ENCODE measurements at places on chromosomes 3 and 15.
A peak's percentile ranks its signal among the peaks of the same experiment; 100 is the strongest.

GRCh38 chr3:66856533-66856932 lies 141.6 kb upstream of the KBTBD8 start:
- DNase-seq = no peak

DNA sequence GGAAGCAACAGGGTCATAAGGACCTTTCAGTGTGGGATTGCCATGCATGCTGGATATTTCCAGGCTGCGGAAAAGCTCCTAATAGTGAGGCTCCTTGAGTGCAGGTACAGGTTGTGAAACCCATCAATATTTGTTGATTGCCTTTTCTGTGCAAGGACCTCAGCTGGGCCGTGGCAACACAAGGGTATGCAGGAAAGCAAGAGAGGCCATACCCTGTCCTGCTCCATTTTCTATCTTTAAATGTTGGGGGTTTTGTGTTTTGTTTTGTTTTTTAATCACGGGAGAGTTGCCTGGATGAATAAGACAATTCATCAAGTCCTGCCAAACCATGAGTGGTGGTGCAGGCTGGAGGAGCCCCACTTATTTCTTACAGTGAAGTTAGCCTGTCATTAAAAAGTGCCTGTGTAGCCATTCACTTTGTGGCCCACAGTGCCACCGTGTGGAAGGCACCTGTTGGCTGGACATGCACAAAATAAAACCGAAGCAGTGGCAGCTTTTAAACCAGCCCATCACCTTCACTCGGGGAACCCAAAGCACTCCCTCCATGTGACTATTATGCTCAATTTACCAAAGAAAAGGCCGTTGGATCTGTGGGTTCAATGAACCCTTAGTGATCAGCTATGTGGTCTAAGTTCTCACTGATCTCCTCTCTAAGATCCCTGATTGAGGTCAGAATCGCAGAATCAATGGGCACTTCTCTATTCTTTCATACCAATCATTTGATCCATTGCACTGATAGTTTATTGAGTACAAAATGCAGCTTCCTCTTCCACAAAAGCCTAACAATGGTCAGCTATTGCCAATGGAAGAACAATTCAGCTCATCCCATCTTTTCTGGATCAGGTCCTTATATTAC lies 42.2 kb downstream of the CLDN18 start:
- DNase-seq = peak; percentile 66

- DNase-seq = no peak
Measured at GRCh38 chr3:56919137-56919796, 117.5 kb upstream of the ARHGEF3 start.

GRCh38 chr3:169668072-169668956 lies 4.8 kb upstream of the MECOM start:
- no peak for DNase-seq

DNA sequence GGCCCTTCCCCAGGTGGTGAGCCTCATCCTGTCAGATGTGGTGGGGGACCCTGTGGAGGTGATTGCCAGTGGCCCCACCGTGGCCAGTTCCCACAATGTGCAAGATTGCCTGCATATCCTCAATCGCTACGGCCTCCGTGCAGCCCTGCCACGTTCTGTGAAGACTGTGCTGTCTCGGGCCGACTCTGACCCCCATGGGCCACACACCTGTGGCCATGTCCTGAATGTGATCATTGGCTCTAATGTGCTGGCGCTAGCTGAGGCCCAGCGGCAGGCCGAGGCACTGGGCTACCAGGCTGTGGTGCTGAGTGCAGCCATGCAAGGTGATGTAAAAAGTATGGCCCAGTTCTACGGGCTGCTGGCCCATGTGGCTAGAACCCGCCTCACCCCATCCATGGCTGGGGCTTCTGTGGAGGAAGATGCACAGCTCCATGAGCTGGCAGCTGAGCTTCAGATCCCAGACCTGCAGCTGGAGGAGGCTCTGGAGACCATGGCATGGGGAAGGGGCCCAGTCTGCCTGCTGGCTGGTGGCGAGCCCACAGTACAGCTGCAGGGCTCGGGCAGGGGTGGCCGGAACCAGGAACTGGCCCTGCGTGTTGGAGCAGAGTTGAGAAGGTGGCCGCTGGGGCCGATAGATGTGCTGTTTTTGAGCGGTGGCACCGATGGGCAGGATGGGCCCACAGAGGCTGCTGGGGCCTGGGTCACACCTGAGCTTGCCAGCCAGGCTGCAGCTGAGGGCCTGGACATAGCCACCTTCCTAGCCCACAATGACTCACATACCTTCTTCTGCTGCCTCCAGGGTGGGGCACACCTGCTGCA lies 4.8 kb downstream of the GLYCTK start:
- DNase-seq = no peak

DNA sequence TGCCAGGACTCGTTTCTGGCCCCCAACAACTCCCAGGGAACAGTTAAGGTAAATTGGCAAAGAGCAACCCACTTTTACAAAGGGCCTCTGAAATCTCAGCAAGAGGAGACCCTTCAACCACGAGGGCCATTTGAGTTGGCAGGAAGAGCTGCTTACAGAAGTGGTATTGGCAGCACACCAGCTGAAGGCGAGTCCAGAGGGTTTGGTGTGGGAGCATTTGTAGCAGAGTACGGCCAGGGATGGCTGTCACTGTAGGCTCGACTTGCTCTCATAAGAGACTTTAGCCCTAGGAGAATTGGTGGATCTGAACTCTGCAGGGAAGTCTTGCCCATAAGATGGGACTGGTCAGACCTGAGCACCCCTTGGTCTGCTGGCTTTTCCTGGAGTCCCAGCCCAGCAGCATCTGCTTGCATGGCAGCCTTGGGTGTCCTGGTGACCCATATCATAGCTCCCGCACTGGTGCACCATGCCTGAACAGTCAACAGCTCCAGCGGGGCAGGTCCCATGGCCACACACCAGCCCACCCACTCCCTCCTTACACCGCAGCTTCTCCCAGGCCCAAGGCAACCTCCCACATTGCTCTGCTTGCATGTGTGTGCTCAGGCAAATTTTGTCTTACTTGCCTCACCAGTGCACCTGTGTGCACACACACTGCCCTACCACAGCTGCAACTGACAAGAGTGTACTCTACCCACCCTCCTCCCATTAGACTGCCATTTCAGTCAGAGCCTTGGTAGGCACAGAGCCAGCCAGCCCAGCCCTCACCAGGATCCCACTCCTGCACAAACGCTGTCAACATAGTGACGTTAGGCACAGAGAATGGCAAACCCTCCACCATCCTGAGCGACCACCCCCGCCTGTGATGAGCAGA lies 861.6 kb upstream of the DPPA4 start:
- no peak for DNase-seq

GRCh38 chr3:4323246-4324027 lies 20.3 kb downstream of the SETMAR start:
- DNase-seq = no peak

GRCh38 chr15:66157507-66157906 lies 96.0 kb downstream of the MEGF11 start:
- DNase-seq = no peak

GRCh38 chr15:56342653-56343052 lies 22.6 kb upstream of the TEX9 start:
- no peak for DNase-seq

DNA sequence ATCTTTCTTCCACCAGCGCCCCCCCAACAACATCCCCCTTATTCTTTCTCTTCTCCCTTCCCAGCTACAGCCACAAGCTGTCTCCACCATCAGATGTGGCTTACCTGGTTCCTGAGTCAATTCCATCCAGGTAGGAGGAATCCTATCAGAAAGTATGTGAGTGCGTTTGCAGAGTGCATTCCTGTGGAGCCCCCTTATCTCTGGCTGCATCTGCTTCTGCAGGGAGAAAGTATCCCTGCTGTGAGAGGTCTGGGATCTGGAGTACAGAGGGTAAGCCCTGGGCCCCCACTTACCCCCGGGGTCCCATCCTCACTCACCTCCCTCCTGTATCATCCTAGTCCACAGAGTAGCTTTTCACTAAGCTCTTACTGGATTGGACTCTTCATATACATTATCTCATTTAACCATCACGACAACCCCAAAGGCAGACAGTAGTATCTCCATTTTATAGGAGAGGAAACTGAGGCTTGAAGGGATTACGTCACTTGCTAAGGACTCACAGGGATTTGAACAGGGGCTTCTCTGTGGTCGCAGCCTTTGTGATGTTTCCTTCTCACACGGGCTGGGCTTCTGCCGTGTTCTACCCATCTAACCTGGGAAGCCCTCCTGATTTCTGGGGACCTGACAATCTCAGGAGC lies 22.2 kb upstream of the MAGEF1 start:
- no peak for DNase-seq

- DNase-seq = no peak
Measured at GRCh38 chr3:171256445-171257250, 203.6 kb downstream of the TNIK start.

DNA sequence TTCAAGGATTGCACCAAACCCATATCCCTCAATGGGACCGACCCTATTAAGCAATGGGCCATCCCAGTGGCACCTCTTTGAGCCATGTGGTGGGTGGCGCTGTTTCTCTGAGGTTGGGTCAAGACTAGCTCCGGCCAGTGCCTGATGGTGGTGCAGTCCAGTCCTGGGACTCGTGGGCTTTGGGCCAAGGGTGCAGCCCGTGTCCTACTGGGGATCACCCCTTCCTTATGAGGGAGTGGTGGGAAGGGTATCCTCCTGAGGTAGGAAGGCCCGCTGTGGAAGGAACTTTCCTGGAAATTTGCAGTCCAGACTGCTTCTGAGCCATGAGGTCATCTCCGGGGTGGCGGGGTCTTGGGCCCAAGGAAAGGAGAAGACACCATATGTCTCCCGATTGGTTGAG lies 231.6 kb downstream of the SNRPN start:
- no peak for DNase-seq

DNA sequence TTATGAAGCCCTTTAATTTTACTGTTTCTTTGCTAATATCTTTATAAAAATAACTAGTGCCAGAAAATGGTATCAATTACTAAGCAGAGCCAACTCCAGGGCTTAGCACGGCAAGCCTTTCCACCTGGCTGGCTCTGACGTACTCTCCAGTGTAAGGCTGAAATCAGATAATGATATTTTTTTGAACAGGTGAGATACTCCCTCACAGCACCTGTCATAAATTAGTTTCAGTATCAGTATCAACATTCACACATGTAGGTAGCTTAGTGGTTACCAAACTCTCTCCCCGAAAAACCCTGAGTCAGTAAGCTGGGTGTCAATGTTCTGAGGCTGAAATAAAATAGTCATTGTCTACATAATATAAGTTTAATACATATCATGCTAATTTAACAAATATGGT lies 710.1 kb downstream of the SQOR start:
- no peak for DNase-seq

DNA sequence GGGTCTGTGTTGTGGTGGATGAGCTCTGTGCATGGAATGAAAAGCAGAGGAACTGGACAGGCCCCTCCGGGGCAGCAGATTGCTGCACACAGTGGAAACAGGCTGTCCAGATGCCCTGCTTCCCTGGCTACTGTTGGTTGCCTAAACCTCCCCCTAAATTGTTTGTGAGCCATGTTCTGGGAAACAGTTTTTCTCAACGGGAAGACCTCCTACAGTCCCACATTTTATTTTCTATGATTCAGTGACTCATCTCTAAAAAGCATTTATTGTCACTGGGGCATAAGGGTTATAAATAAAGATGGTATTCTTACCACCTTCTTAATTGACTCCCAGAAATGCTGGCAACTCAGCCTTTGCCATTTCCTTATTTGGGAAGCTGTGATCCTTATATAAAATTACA lies 20.3 kb upstream of the PTPN9 start:
- DNase-seq = no peak

DNA sequence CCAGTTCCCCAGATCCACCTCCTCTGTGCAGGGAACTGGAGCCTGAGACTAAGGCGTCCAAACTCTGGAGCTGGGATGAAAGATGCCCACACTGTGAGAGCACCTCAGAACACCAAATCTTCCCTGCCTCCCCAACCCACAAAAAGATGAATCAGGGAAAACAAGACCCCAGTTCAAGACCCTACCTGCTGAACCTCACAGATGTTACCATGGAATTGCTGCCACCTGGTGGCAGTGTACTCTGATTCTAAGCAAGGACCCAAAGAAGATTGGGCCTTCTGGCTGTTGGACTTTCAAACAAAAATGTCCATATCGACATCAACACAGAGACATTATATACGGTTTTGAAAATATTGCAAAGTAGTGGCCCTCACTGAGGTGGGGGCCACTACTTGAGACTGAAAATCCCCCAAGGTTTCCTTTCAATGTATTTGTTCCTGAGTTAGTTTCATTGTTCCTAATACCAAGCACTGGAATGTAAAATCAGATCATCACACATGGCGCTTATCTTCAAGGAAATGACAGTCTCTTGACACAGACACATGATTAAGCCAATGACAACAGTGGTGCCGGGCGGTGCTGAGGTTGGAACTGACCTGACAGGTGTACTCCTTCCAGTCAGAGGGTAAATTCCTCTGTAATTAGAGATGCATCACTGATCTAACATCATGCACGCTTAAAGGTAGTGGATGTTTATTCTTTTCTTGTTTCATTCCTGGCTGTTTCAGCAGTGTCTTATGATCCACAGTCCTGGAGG lies 67.6 kb downstream of the SLC6A11 start:
- DNase-seq = no peak

GRCh38 chr3:13301286-13301987 lies 118.7 kb downstream of the NUP210 start:
- no peak for DNase-seq

GRCh38 chr3:108100906-108101660 lies 10.3 kb upstream of the CD47 start:
- DNase-seq = no peak

GRCh38 chr3:163347944-163348343 lies 1730.4 kb downstream of the SI start:
- no peak for DNase-seq

- no peak for DNase-seq
Measured at GRCh38 chr3:100042166-100042981, 71.9 kb downstream of the FILIP1L start.

DNA sequence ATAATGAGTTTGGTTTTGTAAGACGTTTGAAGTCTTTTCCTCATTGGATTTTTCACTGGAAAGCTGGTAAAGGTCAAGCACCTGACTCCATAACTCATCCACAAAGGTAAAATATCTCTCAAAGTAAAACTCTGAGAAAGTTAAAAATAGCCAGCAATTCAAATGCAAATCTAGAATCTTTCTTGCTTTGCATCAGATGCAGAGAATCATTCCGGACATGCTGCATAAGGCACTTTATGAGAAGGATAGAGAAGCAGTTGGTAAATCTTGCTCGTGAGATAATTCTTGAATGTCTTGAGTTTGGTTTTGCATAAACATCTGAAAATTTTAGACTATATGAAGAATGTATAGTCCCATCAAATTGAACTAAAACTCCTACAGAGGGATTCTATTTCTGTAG lies 9.1 kb downstream of the KCNMB2 start:
- no peak for DNase-seq

GRCh38 chr3:197833930-197834715 lies 43.1 kb downstream of the LRCH3 start:
- DNase-seq = no peak

GRCh38 chr3:29408676-29409075 lies 127.8 kb downstream of the RBMS3 start:
- no peak for DNase-seq

DNA sequence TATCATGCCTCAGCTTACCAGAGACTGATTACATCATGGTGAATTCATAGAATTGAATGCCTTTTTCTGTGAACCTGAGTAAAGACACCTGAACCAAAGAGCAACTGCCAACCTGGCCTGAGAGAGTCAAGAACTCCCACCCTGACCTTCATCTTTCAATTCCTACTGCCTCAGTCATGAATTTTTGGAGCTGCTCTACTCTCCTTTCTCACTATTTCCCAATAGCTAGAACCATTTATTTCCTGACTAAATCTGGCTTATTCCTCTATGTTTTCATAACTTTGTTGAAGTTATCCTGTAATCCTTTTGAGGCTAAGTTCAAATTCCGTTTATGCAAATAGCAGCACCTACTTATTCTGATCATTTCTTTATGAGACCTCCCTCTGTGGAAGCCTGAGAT lies 712.4 kb upstream of the UBE2E2 start:
- no peak for DNase-seq

GRCh38 chr3:157572559-157573270 lies 69.5 kb upstream of the VEPH1 start:
- DNase-seq = peak; percentile 44
